ENCODE measurements at places on chromosomes 16 and 17.

DNA sequence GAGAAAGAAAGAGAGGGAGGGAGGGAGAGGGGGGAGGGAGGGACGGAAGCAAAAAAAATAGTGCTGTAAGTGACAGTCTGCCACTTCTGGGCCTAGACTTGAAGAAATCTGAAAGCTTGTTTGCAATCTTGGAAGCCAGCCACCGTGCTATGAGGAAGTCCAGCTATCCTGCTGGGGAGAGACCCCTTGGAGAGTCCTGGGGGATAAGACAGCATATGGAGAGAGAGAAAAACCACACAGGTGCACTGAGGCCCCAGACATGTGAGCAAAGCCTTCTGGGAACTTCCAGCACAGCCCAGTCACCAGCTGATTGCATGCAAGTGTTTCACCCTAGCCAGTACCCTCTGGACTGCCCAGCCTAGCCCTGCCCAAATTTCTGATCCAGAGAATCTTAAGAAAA, 12.6 kb upstream of the ALOX12B start:
- DNase-seq = no peak

- DNase-seq = no peak
Observed at GRCh38 chr17:49498029-49498615, 3.0 kb downstream of the NGFR start.

GRCh38 chr17:79612468-79613194, 1.8 kb upstream of the RBFOX3 start:
- DNase-seq = no peak

DNA sequence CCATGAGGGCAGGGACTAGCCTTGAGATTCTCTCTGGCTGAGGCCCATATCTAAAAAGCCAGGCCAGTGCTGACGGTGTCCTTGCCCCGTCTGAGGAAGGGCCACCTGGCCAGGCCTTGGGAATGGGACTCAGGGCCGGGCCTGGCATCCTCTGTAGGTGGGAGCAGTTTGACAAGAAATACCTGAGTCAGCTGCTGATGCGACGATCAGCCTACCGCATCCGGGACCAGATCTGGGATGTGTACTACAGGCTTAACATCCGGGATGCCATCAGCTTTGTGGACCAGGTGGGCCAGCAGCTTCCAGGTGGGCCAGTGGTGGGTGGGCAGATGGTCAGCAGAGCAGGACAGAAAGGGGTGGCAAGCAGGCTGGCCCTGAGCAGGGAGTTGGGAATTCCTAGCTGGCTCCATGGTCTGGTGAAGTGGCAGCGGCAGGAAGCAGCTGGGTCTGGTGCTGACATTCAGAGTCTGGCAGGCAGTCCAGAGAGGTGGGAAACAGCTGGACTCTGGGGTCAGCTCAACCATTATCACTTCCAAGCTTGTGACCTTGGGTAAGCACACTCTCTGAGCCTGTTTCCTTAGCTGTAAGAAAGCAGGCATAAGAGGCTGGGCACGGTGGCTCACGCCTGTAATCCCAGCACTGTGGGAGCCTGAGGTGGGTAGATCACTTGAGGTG, 9.5 kb downstream of the SLC9A5 start:
- DNase-seq = no peak

- no peak for DNase-seq
Observed at GRCh38 chr17:77916703-77917481, 41.6 kb upstream of the TNRC6C start.

GRCh38 chr17:80820331-80820730, 171.3 kb upstream of the CHMP6 start:
- DNase-seq = no peak

- DNase-seq = no peak
Observed at GRCh38 chr16:89242795-89243200, 25.3 kb downstream of the ZNF778 start.

DNA sequence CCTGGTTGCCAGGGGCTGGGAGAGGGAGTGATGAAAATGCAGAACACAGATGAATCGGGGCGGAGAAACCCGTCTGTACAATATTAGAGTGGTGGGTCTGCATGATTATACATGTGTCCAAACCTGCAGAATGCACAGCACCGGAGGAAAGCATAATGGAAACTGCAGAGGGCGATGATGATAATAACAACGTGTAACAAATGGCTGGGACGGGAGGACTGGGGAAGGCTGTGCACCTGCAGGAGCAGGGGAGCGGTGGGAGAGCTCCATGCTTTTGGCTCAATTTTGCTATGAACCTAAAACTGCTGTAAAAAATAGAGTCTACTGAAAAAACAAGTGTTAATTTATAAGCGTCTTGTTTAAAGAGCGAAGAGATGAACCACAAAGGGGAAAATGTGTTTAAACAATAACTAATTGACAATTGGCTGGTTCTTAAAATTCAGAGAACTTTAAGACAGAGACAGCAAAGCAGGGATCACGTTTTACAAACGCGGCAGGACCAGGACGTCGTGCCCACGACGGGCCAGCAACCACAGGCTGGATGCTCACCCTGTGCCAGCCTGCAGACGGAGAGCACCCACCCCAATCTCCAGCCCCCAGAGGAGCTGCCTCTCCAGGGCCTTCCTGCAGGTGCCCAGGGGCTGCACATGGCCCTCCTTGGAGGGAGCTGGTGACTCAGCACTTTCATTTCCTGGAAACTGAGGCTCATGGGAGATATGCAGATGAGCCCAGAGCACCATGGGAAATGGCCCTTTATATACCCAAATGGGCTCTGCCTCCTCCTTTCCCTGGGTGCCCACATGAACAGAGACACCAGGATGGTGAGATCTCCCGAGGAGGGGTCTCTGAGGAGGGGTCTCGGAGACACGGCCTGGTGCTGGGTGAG, at the start of gene TEX19:
Gene TEX19, plus strand, starts transcription at position 783 of the 886 bp plus-strand sequence. CDS start 2,904 bp downstream, outside the sequence.
- no peak for DNase-seq

GRCh38 chr16:67006930-67007658, 18.7 kb downstream of the CES4A start:
- no peak for DNase-seq

DNA sequence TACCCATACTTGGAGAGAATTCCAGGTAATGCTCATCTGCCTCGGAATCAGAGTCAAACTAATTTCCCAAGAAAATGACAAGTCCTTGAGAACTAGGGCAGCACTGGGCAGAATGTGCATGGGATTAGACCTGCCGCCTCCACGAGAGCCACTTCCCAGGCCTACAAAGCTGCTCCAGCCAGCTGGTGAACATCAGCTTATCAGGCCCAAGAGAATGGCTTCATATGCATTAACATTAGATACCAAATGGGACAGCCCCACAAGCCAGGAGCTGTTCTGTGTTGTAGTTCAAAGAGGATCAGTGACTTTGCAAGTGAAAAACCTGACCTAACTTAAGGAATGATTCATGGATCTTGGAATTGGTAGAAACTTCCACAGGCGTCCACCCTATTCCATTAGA, 203.3 kb downstream of the CYLD start:
- no peak for DNase-seq

DNA sequence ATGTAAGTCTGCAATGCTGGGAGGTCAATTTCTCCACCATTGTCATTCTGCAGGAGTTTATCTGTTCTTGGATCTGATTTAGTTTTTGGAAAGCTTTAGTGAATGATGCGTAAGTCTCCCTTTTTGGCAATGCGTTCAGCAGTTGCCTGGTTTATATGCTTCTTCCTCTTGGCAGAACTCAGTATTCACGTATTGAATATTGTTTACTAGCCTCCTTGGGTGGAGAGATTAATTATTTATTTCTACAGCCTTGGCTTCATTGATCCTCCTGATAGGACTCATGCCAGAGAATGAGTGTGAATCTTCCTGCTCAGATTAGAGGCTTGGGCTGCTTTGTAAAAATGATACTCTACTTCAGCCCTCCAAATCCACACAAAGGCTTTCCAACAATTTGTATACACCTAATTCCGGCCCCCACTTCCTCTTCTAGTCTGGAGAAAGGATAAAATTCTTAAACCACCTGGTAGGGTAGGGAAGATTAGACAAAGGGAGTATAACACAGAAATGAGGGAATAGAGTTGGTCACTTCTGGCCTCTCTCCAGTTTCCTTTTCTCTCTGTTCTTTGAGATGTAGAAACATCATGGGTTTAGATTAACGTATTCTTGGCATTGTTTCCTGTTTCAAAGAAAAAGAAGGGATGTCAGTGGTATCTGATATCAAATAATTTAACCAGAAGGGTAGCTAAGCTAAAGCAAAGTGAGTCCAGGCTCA, 929.8 kb downstream of the KCNJ2 start:
- peak; percentile 67 for DNase-seq

GRCh38 chr16:57577214-57577613, 34.8 kb downstream of the ADGRG5 start:
- DNase-seq = no peak

GRCh38 chr16:14198572-14198971, 127.5 kb downstream of the MRTFB start:
- no peak for DNase-seq

DNA sequence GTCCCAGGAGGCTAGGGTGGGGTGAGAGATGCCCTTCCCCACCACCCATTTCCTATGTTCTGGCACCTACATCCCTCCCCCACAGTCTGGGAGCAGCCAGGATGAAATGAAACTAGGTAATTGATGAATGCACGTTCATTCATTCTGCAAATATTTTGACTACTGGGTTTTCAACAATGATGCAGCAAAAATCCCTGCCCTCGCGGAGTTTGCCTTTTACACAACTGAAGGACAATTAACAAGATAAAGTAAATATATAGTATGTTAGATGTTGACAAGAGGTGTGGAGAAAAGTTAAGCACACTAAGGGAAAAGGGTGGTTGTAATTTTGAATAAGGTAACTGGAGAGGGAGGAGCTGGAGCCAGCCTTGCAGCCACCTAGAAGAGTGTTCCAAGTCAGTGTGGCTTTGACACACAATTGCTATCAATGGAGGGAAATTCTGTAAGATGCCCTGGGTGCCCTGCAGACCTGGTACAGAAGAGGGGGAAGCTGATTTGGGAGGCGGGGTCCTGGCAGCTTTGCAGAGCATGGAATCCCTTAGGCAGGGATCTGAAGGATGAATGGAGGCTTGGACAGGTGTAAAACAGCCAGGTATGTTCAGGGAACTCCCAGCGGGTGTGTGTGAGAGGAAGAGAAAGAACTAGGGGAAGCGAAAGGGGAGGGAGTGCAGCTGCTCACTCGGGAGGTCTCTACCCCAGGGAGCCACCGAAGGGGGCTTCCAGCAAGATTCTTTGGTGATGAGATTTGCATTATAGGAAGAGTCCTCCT, 2.5 kb downstream of the TMEM92 start:
- DNase-seq = no peak

DNA sequence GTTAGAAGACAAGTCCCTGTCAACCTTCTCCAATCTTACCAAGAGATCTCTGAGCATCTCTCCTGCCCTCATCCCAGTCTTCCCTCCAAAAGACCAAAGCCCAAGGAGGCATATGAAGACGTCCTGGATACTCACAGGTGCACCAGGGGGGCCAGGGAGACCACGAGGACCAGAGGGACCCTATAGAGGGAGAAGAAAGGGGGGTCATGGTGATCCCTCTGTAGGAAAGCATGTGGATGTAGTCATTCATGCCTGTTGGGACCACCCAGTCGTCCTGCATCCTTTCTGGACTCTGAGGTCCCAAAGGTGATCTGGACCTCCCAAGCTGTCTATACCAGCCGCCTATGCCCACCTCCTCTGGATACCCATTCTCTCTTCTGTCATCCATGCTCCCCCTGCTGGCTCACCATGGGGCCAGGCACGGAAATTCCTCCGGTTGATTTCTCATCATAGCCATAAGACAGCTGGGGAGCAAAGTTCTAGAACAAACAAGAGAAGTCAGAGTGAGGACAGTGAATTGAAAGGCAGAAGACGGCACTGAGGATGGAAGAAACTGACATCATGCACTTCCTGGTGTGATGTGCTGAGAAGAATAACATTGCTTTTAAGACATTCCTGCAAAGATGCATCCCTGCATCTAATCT, 3.3 kb downstream of the COL1A1 start:
- DNase-seq = no peak

GRCh38 chr17:61723183-61723582, 132.2 kb upstream of the NACA2 start:
- DNase-seq = no peak

- no peak for DNase-seq
Observed at GRCh38 chr17:72646176-72646575, 446.3 kb downstream of the SLC39A11 start.

DNA sequence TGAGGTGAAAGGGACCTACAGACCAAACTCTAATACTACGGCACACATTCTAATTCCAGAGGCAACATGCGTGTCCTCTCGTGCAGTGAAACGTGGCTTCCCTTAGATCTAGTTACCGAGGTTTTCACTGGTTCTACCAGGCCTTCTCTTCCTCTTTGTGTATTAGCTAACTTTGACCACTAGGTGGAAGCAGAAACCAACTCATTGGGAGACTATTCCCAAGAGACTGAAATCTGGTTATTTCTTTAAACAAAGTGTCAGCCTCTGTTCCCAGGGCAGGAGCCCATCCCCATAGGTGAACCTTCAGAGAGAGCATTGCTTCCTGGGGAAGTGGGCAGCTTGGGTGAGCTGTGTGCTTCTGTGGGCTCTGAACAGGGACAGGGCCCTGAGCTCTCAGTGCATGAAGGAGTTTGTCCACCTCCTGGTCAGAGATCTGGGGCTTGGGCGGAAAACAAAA, 19.7 kb upstream of the RCVRN start:
- DNase-seq = peak; percentile 81

- no peak for DNase-seq
Observed at GRCh38 chr17:41824086-41824485, 11.3 kb downstream of the FKBP10 start.

DNA sequence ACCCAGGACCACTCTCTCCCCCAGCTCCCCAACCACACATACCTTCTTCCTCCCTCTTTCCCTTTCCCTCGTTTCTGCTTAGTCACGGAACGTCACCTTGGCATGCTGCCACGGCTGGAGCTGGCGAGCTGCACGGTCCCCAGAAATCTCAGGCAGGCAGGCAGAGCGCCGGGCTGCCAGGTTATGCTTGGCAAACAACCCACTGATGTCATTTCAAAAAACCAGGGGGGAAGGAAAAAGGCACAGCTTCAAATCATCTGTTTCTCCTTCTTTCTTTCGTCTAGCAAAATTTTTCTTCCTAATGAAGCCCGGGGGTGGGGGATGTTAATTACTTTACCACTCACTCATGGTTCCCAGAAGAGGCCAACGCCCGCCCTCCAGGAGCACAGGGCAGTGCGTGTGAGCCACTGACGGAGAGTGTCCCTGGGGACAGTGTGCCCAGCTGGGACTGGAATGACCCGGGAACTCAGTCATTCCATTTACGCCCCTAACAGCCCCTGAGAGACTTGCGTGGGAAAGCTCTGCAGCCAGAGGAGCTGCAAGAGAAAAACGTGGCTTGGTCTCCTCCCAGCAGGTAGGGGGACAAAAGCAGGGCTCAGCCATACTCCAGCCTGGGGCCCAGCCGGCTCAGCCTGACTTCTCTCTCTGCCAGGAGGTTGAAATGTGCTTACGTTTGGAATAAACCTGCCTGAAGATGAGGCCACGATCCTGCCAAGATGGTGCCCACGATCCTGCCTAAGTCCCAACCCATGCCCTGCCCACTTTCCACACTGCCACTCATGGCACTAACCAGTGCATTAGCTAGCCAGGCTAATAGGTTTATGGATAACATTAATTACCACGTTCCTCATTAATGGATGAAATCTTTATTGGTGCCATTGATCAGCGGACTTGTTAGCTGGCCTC, 198.9 kb downstream of the ZFHX3 start:
- DNase-seq = peak; percentile 68
